ENCODE measurements at places on chromosomes 6 and 20.

- DNase-seq: no peak
These were observed 51.9 kb upstream of the PTPRK start for GRCh38 chr6:128572294-128572693.

GRCh38 chr6:6724539-6725467 lies 136.3 kb downstream of the LY86 start:
- peak; percentile 86 for DNase-seq

GRCh38 chr6:123769431-123769830 lies 34.2 kb upstream of the NKAIN2 start:
- no peak for DNase-seq

DNA sequence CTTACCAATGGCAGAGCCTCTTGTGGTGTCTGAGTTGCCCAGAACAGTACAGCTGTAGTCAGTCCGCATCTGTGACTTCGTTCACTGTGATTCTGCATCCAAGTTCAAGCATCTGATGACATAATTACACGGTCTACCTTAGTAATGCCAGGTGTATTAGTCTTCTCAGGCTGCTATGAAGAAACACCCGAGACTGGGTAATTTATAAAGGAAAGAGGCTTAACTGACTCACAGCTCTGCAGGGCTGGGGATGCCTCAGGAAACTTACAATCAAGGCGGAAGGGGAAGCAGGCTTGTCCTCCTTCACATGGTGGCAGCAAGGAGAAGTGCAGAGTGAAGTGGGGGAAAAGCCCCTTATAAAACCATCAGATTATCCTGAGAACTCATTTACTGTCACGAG lies 163.9 kb upstream of the SULF2 start:
- DNase-seq: no peak

DNA sequence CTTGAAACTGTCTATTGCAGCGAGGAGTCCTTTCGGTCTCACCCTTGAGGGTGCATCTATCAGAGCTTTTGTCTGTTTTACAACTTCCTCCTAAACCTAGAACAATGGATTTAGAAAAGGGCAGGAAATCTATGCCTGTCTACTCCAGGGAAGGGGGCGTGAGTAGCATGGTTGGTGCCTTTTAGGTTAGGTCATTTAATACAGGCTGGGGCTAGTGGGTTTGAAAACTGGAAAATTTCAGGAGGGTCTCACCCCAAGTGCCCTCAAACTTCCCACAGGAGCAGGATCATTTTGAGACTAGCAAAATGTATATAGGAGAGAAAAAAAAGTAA lies 33.5 kb upstream of the BMP6 start:
- DNase-seq: no peak

- DNase-seq: no peak
These were observed 104.0 kb downstream of the EYA2 start for GRCh38 chr20:46998477-46999240.

DNA sequence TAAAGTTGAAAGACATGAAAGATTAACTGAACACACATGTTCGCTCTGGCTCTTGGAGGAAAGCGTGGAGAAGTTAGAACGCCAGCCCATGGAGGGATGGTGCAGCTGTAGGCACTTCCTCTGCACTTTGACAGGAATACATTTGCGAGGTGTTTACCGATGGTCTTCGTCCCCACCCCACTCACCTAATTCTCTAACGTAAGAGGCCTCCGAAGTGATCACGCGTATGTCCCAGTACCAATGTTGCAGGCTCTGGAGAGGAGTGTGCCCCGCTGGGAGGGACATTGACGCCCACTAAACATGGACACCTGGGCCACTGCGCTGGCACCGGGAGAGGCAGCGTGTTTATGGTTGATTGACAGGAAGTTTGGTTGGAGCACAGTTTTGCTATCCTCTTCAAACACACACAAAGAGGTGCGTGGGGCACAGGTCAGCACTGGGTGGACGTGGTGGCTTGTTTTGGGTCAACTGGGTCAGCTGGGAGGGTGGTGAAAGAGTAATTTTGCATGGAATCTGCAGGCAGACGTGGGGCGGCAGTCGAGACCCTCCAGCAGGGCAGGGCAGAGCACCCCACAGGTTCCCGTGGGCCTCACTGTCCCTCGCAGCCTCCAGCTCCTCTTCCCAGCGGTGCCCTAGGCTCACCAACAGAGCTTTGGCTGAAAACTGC lies 110.1 kb downstream of the DLL1 start:
- no peak for DNase-seq

DNA sequence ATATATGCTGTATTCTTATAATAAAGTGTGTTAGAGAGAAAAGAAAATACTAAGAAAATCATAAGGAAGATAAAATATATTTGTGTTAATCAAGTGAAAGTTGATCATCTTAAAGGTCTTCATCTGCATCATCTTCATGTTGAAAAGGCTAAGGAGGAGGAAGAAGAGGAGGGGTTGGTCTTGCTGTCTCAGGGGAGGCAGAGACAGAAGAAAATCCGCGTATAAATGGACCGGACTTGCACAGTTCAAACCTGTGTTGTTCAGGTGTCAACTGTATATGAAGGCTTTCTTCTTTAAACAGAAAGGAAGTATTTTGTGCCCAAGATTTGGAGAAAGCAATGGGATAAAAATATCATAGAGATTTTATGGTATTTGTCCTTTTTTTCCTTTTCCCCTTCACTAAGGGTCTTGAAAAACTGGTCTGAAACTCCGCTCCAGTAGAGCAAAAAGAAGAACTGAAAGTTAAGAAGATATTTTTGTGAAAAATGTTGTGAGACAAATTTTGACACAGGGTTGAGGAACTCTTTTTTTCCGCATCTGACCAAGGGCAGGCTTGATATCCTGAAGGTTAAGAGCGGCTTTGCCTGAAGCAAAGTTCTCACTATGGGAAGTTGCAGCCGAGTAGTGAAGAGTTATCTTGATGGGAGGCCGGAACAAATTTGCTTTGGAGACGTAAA lies 350.7 kb downstream of the LAMA2 start:
- DNase-seq: no peak

DNA sequence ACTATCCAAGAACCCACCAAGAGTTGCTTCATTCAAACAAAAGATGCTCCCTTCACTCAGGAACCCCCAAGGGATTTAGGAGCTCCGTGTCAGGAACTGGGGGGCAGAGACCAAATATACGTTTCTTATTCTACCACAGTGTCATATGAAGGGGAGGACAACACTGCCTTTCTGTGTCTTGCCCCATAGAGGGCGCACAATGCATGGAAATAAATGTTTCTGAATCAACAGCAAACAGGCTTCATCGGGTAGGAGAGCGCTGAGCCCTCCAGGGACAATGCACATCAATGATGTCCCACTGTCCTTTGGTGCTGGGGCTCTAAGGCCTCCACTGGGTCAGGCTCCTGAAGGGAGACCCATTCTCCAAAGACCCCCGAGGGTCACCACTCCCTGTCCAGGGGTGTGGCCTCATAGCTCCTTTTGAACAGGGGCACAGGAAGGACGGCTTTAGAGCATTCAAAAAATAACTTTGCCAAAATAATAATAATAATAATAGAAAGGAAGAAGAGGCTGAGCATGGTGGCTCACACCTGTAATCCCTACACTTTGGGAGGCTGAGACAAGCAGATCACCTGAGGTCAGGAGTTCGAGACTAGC lies 31.1 kb downstream of the PLG start:
- peak; percentile 51 for DNase-seq

GRCh38 chr6:14212020-14212419 lies 94.4 kb downstream of the CD83 start:
- no peak for DNase-seq

GRCh38 chr6:150099953-150100352 lies 31.0 kb upstream of the ULBP3 start:
- DNase-seq: no peak

DNA sequence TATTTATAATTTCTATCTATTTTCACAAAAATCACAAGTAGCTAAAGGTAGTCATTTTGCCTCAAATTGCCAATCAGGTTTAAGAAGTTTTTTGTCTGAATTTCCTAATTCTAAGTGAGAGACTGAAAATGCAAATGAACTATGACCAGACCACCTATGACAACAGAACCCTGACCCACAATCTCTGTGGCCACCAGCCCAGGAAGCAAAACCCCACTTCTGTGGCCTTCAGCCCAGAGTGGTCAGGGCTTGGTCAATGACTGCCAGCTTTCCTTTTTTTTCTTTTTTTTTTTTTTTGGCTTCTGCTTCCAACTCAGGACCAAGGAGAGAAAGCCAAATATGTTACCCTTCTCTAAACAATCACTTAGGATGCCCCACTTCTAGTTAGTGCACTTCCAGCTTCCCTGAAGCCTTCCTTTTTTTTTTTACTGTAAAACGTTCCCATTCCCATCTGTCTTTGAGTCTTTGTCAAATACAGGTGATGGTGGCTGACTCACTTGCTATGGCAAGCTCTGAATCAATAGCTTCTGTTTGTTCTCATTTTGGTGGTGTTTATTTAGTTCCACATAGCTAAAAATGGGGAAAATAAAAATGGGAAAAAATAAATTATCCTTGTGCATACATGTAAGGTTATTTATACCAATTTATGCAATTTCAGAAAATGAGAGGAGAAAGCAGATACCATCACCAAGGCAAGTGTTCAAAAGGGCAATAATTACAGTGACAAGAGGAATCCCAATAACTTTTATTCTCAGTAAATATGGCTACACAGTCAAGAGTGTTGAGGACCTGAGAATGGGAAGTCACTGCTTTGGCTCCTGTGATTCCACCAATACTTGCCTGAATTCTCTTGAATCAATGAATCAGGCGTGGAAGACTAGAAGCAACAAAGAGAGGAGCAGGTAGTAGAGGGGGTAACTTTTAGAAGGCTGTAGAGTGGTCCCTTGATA lies 170.3 kb upstream of the PDE7B start:
- no peak for DNase-seq

- no peak for DNase-seq
These were observed 10.3 kb upstream of the RPP40 start for GRCh38 chr6:5014072-5014561.

DNA sequence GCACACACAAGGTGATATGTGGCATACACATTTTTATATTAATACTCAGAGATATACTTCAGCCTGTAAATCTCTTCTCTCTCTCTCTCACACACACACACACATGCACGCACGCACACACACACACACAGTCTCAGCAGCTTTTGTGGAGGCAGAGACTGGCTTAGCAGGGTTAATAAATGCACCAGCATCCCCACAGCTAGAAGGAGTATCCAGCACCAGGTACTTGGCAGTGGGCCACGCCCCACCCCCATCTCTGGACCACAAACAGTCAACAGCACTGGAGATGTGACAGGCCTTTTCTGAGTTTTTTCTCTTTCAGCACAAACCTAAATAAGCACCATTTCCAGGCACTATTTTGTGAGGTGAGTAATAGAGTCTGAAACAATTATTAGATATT lies 47.3 kb upstream of the LRFN2 start:
- DNase-seq: no peak

GRCh38 chr6:83920017-83920416 lies 60.5 kb downstream of the CYB5R4 start:
- DNase-seq: peak; percentile 2

GRCh38 chr6:36642913-36643817 lies 35.3 kb upstream of the CDKN1A start:
- DNase-seq: peak; percentile 89

GRCh38 chr6:2655844-2656433 lies 94.8 kb downstream of the MYLK4 start:
- DNase-seq: no peak

DNA sequence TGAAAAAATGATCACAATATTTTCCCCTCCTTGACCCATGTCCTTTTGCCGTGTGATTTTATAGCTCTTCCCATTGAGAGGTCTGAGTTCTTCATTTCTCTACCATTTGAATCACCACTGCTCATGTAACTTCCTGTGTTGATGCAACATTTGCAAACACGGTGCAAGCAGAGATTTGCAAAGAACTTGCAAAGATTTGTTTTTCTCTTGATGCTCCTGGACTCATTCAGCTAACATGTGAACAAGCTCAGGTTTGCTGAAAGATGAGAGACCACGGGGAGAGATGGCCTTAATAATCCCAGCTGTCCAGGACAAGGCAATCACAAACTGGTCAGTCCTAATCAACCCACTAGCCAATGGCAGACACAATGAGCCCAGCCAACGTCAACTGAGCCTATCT lies 8.6 kb downstream of the VNN2 start:
- peak; percentile 51 for DNase-seq

DNA sequence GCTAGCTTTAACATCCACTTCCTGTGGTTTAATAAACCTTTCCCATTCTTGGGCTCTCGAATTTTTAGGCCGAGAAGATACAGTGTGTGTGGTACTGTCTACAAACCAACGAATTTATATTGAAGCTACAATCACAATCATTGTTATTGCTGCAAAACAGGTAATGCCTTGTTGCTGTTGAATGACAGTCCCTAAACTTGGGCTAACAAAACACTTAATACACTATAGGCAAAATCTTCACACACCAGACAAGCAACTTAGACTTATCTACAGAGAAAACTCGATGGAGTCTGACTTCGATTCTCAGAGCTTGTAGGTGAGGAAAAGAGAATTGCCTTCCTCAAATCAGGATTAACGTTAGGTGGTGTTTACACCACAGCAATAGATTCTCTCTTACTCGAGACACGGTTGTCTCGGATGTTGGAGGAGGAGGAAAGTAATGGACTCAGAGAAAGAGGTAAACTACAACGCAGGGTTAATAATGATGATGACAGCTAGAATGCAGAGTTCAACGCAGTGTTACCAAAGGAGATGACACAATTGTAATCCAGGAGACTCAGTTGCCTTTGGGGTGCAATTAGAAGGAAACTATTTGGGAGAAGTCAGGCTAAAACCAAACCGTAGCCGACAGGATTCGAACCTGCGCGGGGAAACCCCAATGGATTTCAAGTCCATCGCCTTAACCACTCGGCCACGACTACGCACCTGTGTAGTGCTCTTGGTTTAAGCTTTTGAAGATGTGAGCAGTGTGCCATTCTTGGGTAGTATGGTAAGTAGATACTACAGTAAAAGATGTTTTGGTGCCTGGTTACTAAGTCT lies 32.5 kb upstream of the ZNF184 start:
- DNase-seq: peak; percentile 48

DNA sequence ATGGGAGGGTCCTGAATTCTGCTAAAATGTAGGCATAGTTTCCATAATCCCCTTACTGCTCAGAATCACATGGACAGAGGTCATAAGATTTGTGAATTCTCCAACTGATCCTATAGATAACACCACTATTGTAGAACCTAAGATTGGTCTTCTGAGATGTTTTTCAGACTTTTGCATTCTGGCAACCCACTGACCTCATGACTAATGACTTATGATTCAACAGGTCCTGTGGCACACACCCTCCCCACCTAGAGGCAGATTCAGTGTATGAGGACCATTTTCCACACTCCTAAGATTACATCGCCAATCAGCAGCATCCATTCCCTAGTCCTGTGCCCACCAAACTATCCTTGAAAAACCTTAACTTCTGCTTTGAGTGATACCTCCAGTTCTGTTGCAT lies 207.2 kb downstream of the BTBD9 start:
- DNase-seq: peak; percentile 6

- DNase-seq: no peak
These were observed 5.0 kb upstream of the BLOC1S5 start for GRCh38 chr6:8069151-8069550.

DNA sequence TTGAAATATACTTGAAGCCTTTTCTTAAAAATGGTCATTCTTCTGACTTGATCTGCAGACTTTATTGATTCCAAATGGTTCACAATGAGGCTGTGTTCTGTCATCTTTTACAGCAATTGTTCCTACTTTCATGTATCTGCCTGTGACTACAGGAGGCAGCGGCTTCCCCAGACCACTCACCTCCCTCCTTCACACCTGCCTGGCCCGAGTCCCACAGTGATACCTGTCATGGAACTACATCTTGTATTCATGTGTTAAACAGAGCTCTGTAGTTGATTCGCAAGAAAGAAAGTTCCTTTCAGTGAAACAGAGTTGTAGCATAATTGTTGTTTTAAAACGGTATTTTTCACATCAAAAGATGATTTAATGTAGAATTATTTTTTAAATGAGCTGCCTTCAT lies 673.5 kb upstream of the AGPAT4 start:
- DNase-seq: no peak

GRCh38 chr20:23317081-23317480 lies 33.5 kb upstream of the NXT1 start:
- no peak for DNase-seq
